ENCODE measurements at places on chromosomes 5 and 9.
A peak's percentile ranks its signal among the peaks of the same experiment; 100 is the strongest.

- no peak for DNase-seq
Observed at GRCh38 chr9:120926397-120926928, at the start of gene TRAF1. TSS of gene TRAF1 (minus strand) at chr9:120926796. CDS start at chr9:120926075, 721 bp downstream.

- DNase-seq = no peak
Observed at GRCh38 chr5:54671681-54672080, 154.1 kb downstream of the SNX18 start.

DNA sequence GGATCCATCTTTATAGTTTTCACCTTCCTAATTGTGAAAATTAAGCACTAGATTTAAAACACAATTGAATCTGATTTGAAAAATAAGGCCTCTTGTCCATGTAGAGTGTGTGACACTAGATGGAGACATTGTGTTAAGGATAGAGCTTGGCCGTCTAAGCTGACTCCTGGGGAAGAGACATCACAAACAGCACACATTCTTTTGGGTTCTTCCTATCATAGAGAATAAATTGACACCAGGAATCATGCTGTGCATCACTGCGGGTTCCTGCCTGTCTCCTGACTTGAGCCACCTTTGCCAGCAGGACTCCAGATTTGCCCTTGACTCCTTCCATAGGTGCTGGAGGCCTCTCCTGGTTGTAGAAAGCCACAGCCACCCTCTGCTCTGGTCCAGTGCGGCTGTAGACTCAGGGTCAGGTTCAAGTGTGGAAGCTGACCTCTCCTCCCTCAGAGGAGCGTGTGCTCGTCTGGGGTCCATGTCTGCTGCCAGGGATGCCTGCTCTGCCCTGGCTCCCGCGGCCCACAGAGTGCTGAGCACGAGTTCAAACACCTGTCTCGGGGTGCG lies 11.2 kb downstream of the ROPN1L start:
- peak; percentile 92 for DNase-seq

- peak; percentile 79 for DNase-seq
Observed at GRCh38 chr9:132575005-132575609, 7.3 kb upstream of the BARHL1 start.

DNA sequence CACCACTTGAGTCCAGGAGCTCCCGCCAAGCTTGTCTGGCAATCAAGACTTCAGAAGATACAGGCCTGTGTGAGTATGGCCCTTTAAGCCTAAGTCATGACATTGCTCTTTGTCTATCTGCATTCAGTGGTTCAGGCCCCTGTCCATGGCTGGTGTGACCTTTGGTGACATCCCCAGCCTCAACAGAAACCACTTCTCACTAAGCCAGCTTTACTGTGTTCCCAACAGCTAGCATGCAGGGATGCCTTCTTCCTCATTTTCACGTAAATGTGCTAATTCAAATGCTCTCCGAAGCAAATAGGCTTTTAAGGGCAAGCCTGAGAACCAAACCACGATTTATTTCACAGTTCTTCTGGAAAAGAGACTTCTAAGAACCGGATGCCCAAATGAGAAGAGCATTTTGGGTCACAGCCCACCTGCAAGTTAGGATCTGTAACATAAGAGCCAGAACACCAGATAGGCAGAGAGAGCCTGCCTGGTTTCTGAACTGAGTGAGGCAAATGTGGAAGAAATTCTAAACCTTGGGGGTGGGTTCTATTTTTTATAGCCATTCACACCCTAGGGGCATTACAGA lies 14.9 kb downstream of the CD180 start:
- peak; percentile 60 for DNase-seq

DNA sequence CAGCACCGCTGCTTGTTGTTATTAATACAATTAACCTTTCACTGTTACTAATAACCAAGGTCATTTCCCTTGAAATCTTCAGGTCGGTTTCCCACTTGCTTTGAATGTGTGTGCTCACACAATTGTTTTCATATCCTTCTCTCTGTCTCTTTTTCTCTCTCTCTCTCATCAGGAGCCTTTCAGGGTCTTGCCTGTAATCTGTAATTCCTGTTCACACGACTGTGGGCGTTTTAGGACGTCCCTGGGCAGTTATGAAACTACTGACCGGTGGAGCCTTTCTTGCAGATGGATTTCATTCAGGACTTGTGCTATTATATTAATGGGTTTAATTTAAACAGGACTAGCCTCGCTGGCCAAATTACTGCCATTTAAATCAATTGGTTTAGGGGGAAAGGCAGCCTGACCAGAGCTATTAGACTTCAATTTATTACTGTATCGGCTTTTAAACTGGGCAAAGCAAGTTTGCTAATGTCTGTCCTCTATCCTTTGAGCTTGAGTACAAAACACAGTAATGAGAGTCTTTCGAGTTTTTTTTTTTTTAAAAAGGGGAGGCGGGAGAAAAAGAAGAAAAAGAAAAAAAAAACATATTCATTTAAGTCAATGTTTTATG lies 316.0 kb upstream of the TLE4 start:
- no peak for DNase-seq

GRCh38 chr5:74064225-74064624 lies 438.2 kb downstream of the ARHGEF28 start:
- no peak for DNase-seq

DNA sequence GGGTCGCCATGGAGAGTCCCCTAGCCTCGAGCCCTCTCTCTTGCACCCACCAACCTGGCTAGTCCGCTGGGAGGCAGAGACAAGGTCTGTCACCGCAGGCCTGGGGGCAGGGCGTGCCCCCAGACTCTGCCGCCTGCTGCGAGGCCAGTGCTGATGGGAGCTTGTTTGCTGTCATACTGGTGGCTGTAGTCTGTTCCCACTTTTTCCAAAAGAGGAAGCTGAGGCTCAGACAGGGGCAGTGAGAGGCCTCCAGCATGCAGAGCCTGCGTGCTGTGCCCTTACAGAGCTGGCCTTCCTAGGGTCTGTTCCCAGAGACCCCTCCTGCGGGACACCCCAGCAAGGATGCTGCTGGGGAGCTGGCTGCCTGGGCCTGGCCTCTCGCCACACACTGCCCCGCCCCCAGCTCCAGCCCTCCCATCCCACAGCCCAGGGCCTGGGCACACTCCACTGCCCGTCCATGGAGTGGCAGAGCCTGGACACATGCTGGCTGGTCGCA lies 21.0 kb upstream of the SUSD3 start:
- peak; percentile 72 for DNase-seq

DNA sequence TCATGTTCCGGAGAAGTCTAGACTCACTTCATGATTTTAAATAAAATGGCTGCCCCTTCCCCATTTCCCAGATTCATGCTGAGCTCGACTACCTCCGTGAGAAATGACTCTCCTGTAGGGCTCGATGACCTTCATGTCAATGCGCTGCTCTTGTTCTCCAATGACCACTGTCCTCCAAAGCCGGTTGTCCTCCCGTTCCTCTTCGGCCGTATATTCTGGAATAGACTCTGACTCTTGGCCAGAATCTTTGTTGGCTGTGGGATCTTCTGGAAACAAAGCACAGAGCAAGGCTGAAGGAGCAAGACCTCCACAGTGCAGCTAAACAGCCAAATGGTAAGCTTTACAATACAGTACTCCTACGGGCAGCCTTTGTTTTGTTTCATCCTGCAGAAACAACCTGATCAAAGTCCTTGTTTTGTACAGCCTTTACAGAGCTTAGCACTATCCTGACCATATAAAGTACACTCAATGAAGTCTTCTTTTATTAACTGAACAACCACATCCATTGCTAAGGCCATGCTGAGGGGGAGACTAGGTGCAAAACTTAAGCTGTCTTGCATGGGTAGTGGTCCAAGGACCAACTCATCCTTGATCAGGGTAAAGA lies 119.5 kb upstream of the PCA3 start:
- no peak for DNase-seq

DNA sequence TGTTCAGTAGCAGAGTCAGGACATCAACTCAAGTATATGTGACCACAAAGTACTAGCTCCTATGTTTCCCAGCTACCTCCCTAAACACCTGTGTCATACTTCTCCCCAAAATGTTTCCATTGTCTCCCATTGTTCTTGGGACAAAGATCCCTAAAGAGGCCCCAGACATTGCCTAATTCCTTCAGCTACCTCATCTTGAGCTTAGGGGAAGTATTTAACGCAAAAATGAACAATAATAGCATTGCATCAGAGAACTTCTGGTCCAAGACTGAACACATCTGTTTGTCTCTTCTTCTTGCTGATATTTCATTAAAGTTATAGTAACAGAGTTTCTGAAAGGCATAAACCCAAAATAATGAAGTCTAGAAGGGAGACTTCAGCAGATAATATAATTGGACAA lies 430.8 kb downstream of the MTRR start:
- DNase-seq = no peak

DNA sequence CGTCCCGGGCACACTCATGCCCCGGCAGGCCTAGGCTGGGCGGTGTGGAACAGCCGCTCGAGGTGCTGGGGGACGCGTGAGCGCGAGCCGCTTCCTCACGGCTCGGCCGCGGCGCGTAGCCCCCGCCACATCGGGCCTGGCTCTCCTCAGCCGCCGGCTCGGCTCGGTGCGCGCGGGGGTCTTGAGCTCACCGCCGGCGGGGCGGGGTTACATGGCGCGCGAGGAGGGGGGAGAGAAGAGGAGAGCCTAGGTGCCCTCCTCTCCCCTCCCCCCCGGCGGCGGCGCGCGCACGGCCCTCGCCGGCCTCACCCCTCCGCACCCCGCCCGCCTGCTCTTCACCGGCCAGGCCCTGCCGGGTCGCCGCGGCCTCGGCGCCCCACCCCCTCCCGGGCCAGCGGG lies 7.7 kb downstream of the RANBP6 start:
- peak; percentile 88 for DNase-seq

- no peak for DNase-seq
Observed at GRCh38 chr9:31608881-31609280, 775.6 kb upstream of the ACO1 start.

- DNase-seq = no peak
Observed at GRCh38 chr5:140342287-140342686, 4.1 kb downstream of the HBEGF start.

DNA sequence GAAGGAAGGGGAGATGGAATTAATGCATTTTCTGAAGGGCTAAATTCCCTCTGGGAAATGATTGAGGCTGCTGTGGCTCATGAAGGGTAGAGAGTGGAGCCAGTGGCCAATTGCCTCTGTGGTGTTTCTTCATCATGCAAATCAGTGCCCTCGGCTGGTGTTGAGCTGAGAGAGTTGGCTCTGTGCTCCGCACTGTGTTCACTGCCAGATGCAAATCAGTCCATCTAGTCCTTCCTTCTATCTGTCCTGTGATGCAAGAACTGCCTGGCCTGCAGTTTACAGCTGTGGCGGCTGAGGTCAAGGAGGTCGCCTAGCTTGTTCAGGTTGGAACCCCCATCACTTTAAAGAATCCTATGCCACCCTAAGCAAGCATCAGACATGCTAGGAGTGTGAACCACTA lies 6.0 kb downstream of the TMEM171 start:
- peak; percentile 83 for DNase-seq

DNA sequence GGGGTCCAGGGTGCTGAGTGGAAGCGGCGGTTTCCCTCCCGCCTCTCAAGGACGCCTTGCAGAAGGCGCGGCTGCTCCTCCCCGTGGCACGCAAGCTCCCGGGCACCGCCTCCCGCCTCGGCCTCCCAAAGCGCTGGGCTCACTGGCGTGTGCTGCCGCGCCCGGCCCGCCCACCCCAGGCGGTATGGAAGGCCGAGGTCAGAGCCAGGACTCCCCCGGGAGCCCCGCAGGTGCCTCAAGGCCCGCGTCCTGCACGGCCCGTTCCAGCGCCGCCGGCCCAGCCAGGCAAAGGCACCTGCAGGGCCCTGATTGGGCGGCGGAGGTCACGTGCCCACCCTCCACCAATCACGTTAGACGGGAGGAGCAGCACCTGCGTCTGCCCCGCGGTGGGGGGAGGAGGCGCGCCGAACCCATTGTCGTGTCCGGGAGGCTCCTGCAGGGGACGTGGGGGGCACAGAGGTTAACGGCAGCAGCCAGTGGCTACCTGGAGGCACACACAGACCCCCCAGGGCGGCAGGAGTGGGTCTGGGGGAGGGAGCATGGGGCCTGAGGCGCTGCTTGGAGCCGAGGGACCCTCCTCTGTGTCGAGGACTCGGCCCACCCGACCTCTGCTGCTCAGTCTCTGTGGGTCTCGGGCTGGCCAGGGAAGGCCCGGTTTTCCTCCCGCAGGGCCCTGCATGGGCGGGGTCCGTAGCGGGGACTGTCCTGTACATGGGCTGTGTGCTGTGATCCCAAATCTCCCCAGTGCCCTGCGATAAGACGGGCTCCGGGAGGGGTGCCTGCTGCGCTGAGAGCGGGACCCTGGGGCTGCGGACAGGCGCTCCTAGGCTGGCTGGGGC lies 2.0 kb upstream of the LCN12 start:
- peak; percentile 98 for DNase-seq
